Brain pericyte (primary cell): ENCODE measurements at places on chromosomes 1 and 21.

DNA sequence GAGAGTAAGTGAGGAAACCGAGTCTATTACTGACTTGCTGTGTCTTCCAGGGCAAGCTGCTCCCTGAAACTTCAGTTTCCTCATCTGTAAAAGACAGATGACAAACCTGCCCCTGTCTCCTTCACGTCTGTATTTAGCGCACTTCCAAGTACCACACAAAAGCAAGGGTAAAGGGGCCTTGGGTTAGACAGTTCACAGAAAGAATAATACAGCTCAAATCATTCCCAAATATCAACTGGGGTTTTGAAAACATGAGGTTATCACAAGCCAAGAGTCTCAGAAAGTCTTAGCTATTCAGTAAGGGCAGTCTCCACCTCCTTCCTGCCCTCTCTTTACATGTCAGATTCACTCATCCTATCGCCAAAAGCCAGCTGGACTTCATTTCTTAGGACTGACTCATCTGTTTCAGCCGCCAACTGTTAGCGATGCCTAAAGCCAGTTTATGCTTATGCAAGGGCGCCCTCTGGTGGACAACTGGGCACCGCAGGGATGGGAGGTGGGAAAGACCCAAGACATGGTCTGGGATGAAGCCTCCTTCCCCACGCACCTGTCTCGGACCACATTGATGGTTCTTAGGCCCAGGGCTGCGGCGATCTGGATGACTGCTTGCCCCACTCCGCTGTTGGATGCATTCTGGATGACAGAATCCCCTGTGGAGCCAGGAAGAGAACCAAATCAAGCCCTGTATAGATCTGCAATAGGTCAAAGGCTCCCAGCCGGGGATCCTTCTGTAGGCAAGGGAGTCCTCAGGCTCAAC lies 21.1 kb upstream of the SRSF4 start:
- DNase-seq, result peak; percentile 89

DNA sequence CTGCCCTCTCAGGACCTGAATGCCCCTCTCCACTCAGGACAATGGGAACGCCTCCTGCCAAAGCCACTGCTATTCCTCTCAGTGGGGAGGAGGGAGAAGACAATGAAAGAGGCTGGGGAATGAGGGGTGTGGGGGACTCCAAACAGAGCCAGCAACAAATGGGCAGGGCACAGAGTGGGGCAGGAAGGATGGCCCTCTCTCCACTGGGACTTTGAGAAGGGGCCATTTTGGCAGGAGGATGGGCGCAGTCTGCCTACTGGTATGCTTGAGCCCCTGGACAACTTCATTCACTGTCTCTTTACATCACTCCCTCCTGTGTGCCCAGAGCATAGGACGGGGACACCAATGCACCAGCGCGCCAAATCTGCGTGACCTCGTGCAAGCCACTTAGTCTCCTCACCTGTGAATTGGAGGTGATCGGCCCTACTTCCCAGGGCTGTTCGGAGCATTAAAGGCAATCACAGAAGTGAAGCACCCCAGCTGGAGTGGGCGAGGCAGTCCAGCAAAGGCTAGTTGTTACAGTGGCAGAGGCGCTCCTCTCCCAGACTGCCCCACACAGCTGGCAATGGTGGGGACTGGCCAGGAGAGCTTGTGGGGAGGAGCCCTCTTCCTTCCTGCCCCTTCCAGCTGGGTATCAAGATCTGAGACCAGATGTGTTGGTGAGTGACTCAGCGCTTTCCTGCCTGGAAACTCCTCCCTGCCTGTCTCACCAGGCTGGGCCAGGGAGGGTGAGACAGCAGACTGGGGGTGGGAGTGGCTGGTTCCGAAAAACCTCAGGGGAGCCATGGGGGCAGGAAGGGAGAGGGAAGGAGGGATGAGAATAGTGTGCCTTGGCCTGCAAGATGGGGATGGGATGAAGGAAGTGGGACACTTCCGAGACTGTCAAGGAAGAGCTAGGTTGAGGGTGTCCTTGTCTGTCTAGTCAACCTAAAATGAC lies 22.4 kb upstream of the SYNC start:
- DNase-seq, result peak; percentile 51

- no peak for DNase-seq
Observed at GRCh38 chr1:205962821-205963221, 19.6 kb upstream of the SLC26A9 start.

GRCh38 chr1:230456478-230456877 lies 30.3 kb upstream of the PGBD5 start:
- DNase-seq, result no peak

DNA sequence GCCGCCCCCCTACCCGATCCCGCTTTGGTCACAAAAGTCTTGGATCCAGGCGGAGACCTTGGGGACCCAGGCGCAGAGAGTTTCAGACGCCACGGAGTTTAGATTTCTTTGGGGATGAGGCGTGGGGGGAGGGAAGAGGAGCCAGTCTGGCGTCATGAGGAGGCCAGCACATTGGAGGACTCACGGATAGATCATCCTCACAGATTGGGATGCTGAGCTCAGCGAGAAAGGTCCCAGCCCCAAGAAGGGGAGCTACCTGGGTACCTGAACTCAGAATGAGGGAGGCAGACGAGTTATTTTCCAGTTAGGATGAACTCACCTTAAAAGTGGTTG lies 393 bp downstream of the ELAPOR1 start:
- no peak for DNase-seq

GRCh38 chr21:44650973-44651675 lies 3.3 kb downstream of the KRTAP12-4 start:
- no peak for DNase-seq

GRCh38 chr1:235074523-235075047 lies 54.1 kb downstream of the TOMM20 start:
- no peak for DNase-seq

DNA sequence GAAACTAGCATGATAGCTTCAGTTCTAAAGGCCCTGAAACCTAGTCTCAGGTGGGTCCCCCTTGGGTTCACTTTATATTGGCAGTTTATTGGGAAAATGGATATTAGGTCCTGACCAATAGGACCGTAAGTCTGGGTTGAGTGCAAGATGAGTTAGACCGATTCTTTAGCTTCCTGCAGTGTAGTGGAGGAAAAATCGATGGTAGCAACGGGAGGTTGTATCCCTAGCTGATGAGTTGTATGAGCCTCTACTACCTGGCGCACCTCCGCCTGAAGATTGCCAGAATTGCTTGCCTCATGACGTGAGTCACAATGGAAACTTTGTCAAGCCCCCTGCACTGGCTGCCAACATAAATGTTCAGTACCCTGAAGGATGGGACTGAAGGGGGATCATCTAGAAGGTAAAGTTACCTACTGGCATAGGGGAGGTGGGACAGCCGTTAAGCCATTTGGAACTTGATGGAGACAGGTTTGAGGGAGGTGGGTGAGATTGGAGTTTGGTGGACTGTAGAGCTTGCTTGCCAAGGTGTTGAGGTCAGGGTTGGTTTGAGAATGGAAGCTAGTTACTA lies 3.9 kb downstream of the RCC1 start:
- DNase-seq, result no peak

DNA sequence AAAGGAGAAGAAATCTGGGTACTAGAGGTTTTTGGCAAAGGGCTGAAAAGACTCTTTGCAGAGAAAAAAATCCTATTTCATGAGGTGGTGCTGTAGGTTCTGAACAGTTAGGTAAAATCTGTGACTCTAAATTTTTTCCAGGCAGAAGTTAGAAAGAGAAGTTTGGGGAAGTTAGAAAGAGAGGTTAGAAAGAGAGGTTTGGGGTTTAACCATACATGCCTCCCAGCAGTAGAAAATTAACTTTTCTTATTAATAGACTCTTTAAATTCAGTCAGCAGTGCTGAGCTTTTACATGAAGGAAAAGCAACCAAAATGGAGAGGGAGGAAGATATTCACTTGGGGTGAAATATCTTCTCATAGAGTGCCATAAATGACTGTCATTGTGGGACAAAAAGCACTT lies 12.2 kb downstream of the AMY1C start:
- DNase-seq, result no peak

DNA sequence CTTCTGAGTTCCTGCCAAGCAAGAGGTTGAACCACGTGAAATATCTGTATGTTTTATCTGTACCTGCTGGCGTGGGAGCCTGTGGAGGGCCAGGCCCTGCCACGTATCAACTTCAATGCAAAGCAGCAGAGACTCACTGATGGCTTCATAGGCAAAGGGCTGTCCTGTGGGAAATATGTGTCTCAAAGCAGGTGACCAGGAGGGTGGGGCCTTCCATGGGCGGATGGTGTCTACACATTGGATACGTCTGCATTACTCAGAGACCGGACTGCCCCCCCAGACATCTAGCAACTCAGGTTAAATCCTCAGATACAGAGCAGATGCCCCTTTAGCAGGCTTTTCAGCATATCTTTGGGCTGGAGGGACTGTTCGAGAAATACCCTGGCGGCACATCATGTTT lies 210.8 kb upstream of the C1orf174 start:
- no peak for DNase-seq

DNA sequence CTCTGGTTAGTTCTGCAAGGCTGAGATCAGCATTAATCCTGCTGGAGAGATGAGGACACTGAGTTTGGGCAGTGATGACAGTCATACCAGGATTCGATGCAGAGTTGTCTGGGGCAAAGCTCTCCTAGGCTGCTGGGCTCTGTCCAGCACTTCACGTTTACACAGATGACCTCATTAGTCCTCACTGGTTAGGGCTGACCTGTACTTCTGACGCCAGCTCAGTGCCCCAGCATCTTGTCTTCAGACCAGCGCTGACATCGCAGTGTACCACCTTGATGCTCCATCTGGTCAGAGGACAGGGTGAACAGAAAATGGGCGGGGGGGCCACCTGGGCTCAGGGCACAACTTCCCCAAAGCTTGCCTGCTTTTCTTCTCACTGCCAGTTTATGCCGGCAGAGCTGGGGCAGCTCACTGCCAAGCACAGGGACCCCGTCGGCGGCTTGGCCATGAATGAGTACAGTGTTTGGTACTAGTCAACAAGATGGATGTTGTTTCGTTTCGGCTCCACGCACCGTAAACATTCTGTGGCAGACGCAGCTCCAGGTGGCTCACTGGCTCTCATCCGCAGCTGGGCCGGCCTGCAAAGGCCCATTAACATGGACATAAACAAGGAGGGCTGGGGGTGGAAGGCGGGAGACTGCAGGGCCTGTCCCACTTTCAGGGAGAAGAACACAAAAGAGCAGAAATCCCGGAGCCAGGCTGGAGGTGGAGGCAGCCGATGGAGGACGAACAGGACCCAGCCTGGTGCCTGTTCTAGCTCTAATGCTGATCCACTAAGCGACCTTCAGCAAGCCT lies 118.7 kb downstream of the GLIS1 start:
- no peak for DNase-seq

- no peak for DNase-seq
Observed at GRCh38 chr1:36687312-36687711, 204.6 kb upstream of the CSF3R start.

- no peak for DNase-seq
Observed at GRCh38 chr1:243257189-243257588, 1.3 kb downstream of the SDCCAG8 start.

DNA sequence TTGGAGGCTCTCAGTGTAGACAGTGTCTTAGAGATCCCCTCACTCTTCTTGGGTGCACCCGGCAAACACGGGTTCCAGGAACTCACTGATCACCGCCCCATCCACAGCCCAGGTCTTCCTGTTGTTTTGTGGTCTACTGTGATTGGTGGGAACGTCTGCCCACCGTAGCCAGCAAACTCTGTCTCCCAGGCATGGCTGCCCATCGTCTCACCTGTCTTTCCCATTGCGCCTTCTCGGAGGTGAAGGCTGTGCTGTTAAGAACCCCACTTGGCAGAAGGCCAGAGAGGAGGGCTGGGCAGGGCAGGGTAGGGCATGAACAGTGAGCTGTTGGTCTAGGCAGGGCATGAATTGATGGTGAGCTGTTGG lies 14.1 kb upstream of the KCNA2 start:
- DNase-seq, result no peak

DNA sequence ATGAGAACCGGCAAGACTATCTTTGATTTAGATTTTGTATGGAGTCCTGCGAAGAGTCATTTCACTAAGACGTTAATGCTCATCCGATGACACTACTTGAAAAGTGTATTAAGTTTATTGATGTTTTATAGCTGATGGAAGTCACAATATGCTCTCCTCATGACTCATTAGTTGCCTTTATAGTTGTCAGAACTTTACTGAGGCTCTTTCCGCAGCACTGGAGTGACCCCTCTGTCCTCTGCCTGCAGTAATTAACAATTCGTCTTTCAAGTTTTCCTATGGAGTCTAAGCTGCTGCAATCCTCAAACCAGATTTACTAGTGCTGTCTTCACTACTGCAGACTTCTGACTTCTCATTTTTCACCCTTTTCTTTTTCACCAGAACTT lies 853 bp downstream of the USP16 start:
- DNase-seq, result no peak

DNA sequence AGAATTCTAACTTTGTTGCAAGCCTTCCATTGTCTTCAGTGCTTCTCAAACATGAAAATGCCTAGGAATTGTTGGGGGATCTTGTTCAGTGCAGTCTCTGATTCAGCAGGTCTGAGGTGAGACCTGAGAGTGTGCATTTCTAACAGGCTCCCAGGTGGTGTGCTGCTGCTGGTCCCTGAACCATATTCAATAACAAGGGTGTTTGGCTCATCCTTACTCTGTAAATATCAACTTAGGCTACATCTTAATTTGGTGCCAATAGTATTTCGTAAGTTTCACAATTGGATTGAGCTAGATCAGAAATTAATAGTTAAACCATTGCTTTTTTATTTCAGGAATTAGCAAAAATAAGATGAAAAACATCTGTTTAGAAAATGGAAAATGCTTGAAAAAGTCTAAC lies 59.1 kb upstream of the GPR88 start:
- no peak for DNase-seq

DNA sequence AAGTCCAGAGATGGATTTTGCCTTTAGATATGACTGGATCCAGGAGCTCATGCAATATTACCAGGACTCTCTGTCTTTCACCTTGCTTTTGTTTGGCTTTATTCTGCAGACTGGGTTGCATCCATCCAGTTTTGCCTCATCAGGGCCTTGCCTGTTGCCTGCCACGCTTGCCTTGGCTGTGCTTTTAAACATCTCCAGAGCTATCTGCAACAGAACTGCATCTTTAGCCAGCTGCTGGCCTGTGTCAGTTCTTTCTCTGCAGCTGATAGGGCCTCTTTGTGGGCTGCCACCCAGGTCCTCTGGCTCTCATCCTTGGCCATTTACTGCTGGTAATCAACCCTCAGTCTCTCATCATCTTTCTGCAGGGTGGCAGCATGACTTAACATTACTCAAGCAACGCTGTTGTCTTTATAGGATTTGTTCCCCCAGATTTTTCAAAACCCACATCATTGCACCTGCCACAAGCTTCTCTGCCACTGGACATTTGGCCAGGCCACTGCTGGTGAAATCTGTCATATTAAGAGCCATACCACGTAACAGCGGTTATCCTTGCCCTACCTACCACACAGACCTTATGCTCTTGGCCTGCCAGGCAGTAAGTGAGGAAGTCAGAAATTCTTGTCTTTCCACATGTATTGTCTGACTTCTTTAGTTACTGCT lies 24.4 kb upstream of the HUNK start:
- DNase-seq, result no peak
